Endothelial cell (in vitro differentiated cells): ENCODE measurements at places on chromosomes 4 and X. TPM values are rescaled to one million over a fixed set of nuclear protein-coding genes. Genes with fewer than 3 reads are reported as not detected.

DNA sequence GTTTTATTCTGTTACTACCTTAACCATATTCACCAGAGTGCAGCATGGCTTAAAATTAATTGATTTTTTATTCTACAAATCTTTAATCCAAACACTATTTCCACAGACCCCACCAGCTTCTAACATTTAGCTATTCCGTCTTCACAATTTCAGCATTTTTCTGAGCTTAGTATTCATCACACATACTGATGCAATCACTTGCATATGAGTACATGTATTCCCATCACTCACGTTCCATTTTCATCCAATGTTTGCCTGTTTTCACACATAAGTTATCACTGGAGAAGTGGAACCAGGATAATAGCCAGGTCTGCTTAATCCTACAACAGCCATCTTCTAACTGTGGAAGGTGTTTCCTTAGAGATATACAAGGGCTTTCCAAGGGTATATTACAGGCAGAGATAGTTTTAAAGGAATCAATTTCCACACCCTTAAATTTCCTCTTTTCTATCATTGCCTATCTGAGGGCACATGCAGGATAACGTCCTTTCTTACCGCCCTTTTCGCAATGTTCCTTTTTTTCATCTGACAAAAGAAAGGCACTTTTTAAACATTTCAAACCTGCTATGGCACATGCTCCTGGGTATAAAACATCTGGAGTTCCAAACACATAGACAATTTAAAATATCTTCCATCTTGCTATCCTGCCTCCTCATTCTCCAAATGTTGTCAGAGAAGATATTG lies 115.8 kb downstream of the CORIN start:
- H3K4me3 ChIP-seq, result no peak overlapping the region

- no peak for DNase-seq
- H3K4me1 ChIP-seq, result no peaks in the 10 kb centered on the region
- H3K36me3 ChIP-seq, result no peaks in the 10 kb centered on the region
- no peak overlapping the region for H3K27ac ChIP-seq
- H3K27me3 ChIP-seq, result no peaks in the 10 kb centered on the region
- H3K4me3 ChIP-seq, result no peak overlapping the region
Measured at GRCh38 chr4:17206829-17207801, 304.8 kb downstream of the QDPR start.

- H3K4me1 ChIP-seq, result peaks cover 91% of the 10 kb centered on the region
- H3K36me3 ChIP-seq, result peaks cover 93% of the 10 kb centered on the region
- peak overlapping the region; percentile 72 for H3K27ac ChIP-seq
- H3K27me3 ChIP-seq, result peaks cover 34% of the 10 kb centered on the region
Measured at GRCh38 chr4:55107054-55107453, 18.3 kb downstream of the KDR start.

DNA sequence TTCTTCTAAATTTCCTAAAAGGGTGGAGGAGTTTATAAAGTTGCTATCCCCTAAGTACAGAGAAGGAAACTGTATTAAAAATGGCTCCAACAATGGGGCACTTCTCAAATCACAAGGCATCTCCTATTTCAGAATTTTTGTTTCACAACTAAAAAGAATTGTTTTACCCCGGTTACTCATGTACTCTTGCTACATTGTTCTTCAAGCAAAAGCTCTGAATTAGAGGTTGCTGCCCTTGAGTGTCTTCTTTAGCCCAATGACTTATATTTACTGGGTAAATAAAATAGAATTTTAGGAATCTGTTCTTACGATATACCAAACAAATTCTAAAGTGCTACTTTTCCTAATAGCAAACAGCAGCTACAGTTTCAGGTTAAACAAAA lies 67.5 kb downstream of the PPEF2 start:
- H3K27ac ChIP-seq, result no peak overlapping the region
- peaks cover 5% of the 10 kb centered on the region for H3K4me1 ChIP-seq

- peaks cover 15% of the 10 kb centered on the region for H3K36me3 ChIP-seq
- DNase-seq, result peak; percentile 99
- H3K27ac ChIP-seq, result peak within 1 kb of the TSS; percentile 68
- H3K4me1 ChIP-seq, result peaks cover 33% of the 10 kb centered on the region
Measured at GRCh38 chr4:2241410-2242353, at the start of the genes HAUS3 and POLN. Gene HAUS3, minus strand, starts transcription at chr4:2242121. Its CDS starts 1,175 bp downstream, at chr4:2240946. Gene POLN, minus strand, starts transcription at chr4:2242121. Its CDS starts 12,890 bp downstream, at chr4:2229231.

GRCh38 chr4:2046031-2046961 lies 12.8 kb upstream of the NAT8L start:
- no peaks in the 10 kb centered on the region for H3K36me3 ChIP-seq
- no peak for DNase-seq
- H3K4me3 ChIP-seq, result no peak overlapping the region
- H3K4me1 ChIP-seq, result no peaks in the 10 kb centered on the region

DNA sequence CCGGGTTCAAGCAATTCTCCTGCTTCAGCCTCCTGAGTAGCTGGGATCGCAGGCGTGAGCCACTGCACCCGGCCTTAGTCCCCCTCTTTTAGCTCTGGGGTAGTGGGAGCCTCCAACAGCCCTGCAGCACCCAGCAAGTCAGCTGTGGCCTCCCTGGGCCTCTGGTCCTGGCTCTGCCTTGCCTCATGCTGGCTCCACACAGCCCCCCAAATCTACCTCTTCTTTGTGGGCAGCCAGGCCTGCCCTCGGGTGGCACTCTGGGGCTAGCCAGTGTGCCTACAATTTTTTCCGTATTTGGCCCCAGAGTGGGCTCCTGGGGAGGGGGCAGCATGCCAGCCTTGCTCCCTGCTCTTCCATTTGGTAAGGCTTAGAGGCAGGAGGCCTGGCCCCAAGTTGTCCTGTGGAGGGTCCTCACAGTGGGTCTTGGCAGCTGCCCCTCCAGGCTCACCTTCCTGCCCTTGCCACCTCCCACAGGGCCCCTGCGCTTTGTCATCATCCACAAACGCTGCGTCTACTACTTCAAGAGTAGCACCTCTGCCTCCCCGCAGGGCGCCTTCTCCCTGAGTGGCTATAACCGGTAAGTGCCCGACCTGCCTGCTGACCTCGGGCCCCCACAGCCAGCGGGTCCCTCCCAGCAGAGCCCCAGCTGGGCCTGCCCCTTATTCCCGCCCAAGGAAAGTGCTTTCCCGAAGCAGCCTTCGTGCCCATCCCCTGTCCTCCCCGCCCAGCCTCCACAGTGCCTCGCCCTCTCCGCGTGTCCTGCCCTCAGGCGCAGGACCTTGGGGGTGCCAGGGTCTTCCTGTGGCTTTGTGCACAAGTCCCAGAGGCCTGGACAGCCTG lies 21.0 kb upstream of the ADD1 start:
- no peak overlapping the region for H3K27ac ChIP-seq
- peaks cover 28% of the 10 kb centered on the region for H3K36me3 ChIP-seq
- no peak for DNase-seq
- peaks cover 23% of the 10 kb centered on the region for H3K4me1 ChIP-seq
- peaks cover 18% of the 10 kb centered on the region for H3K27me3 ChIP-seq

GRCh38 chr4:56671373-56671772 lies 9.7 kb downstream of the HOPX start:
- peaks cover 3% of the 10 kb centered on the region for H3K4me1 ChIP-seq
- H3K27ac ChIP-seq, result no peak overlapping the region
- H3K4me3 ChIP-seq, result no peak overlapping the region

DNA sequence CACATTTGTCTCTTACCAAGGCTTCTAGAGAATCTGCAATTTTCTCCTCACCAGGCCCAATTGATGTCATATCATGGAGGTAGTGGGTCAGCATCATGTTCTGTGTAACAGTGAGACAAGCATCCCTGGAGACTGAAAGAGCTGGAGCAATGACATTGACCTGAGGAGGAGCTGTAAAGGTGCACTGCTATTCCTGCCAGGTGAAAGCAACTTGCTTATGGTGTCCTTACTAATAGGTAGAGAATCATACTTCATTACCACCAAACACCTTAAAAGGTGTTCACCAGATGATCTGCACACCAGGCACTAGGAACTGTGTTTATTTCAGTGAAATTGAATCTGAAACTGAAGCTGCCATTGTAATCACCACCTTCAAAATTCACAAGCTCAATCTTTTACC lies 188.7 kb downstream of the AFAP1 start:
- no peak for DNase-seq
- peaks cover 2% of the 10 kb centered on the region for H3K4me1 ChIP-seq
- H3K36me3 ChIP-seq, result no peaks in the 10 kb centered on the region
- H3K4me3 ChIP-seq, result no peak overlapping the region
- no peak overlapping the region for H3K27ac ChIP-seq

- H3K27ac ChIP-seq, result no peak overlapping the region
- peak; percentile 61 for DNase-seq
- no peaks in the 10 kb centered on the region for H3K36me3 ChIP-seq
- no peaks in the 10 kb centered on the region for H3K27me3 ChIP-seq
- H3K4me1 ChIP-seq, result no peaks in the 10 kb centered on the region
Measured at GRCh38 chr4:68175562-68176155, 46.0 kb upstream of the TMPRSS11F start.

DNA sequence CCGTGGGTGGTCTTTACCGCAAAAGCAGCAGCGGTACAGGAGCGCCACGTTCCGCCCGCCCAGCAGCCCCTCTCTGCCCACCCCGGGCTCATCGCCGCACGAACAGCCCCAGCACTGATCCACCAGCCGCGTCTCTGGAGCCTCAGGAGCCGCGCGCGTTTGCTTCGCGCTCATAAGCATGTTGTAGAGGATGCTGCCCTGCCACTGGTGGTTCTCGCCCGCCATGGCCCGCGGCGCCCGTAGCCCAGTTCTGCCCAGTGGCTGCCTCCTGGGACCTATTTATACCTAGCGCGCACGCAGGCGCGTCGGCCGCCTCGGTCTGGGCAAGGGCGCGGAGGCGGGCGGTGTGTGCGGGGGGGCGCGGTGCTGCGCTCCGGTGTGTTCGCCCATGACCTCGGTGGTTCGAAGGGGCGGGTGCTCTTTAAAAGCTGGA lies at the start of gene NR0B1:
NR0B1 (minus strand) TSS at position 252 of the 433 bp plus-strand sequence; CDS start at position 225, 27 bp downstream.
- no peaks in the 10 kb centered on the region for H3K36me3 ChIP-seq
- no peak within 1 kb of the TSS for H3K27ac ChIP-seq
- no peak within 1 kb of the TSS for H3K4me3 ChIP-seq
- peak; percentile 3 for DNase-seq
- H3K4me1 ChIP-seq, result no peaks in the 10 kb centered on the region

- peaks cover 4% of the 10 kb centered on the region for H3K36me3 ChIP-seq
- no peak for DNase-seq
- peaks cover 6% of the 10 kb centered on the region for H3K4me1 ChIP-seq
- H3K4me3 ChIP-seq, result no peak overlapping the region
Measured at GRCh38 chr4:89486673-89487072, 179.1 kb upstream of the GPRIN3 start.

GRCh38 chrX:10892621-10893225 lies 218.4 kb upstream of the HCCS start:
- no peak overlapping the region for H3K27ac ChIP-seq
- DNase-seq, result no peak
- no peaks in the 10 kb centered on the region for H3K4me1 ChIP-seq
- no peak overlapping the region for H3K4me3 ChIP-seq

DNA sequence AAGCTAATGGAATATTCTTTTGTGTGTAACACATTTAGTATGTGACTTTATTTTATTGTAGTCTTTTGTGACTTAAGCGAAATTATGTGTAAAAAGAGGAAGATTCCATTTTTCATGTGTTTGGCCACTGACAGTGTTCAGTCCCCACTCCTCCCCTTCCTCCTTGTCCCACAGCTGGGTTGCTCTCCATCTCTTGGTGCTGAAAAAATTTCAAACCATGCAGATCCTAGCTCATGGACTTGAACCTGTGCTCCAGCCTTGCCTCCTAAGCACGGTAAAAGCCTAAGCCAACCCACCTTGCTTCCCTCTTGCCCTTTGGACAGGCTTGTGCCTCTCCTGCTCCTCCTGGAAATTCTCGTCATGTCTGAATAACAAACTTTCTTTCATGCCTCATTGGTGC lies 2008.5 kb upstream of the TENM3 start:
- H3K4me3 ChIP-seq, result no peak overlapping the region
- peaks cover 34% of the 10 kb centered on the region for H3K4me1 ChIP-seq
- H3K36me3 ChIP-seq, result no peaks in the 10 kb centered on the region
- no peak for DNase-seq
- H3K27me3 ChIP-seq, result no peaks in the 10 kb centered on the region
- H3K27ac ChIP-seq, result no peak overlapping the region

DNA sequence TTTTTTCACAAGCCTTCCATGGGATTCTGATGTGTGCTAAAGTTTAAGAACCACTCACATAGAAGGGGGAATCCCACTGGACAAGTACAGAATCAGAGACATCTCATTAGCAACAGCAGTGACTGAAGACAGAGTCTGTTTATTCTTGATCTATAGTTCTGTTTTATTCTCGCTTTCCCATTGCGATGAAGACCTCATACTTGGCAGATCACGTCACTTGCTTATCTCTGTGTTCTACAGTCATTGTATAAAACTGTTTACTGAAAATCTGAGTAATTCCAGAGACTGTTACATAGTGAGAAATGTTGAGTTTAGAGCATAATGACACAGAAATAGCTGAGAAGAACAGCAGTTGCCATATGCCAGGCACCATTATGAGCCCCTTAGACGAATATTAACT lies 185.5 kb downstream of the PTTG2 start:
- no peak for DNase-seq
- H3K27me3 ChIP-seq, result no peaks in the 10 kb centered on the region
- no peak overlapping the region for H3K4me3 ChIP-seq

DNA sequence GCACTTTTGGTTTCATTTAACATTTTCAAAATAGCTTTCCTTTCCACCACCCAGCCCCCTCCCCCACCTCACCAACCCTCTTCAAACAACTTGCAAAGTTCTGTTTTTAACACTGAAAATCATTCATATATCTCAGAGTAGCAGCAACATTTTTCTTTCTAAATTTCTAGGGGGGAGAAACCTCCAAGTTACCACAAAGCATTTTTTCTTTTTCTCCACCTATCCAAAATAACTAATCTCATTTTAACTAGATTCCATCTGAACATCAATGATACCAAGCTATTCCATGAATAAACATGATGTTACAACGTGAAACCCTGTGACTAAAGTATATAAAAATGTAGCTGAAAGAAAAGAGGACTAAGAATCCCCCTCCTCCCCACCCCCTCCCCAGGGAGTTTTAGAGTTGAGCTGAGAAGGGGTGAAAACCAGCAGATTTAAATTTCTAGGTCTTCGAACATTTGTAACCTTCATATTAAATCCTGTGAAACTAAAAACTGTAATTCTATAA lies 5.2 kb downstream of the LDB2 start:
- H3K4me3 ChIP-seq, result peak overlapping the region; percentile 86
- no peak for DNase-seq
- peaks cover 5% of the 10 kb centered on the region for H3K27me3 ChIP-seq

The ASIC5 gene
- not detected for total RNA-seq

The PDCL2 gene
- total RNA-seq, result not detected

The TMSB4X gene
- total RNA-seq, result 3,201 TPM

The APOO gene
- 18.3 TPM for total RNA-seq

The IL2RG gene
- total RNA-seq, result not detected

The IL13RA2 gene
- total RNA-seq, result not detected

The TMPRSS11F gene
- total RNA-seq, result not detected

The EGF gene
- 15.0 TPM for total RNA-seq

The ASMT gene
- 0.31 TPM for total RNA-seq

The SCOC gene
- total RNA-seq, result 33.9 TPM

The ATP8A1 gene
- 44.0 TPM for total RNA-seq

The BOD1L1 gene
- total RNA-seq, result 49.7 TPM
